ENCODE measurements at places on chromosomes 6 and 20. TPM values are rescaled to one million over a fixed set of nuclear protein-coding genes. Genes with fewer than 3 reads are reported as not detected.

Gene SIRPB1
- 0.36 TPM for polyA plus RNA-seq

Gene MOG
- polyA plus RNA-seq: not detected

Gene TDRD6
- polyA plus RNA-seq: not detected

Gene FLOT1
- polyA plus RNA-seq: 153 TPM

Gene PPT2
- polyA plus RNA-seq: 29.7 TPM

Gene SLC4A11
- 0.23 TPM for polyA plus RNA-seq

Gene FRS3
- 16.2 TPM for polyA plus RNA-seq

Gene WFDC5
- polyA plus RNA-seq: not detected

Gene MCHR2
- not detected for polyA plus RNA-seq

Gene BTN1A1
- polyA plus RNA-seq: not detected

Gene SLC52A3
- polyA plus RNA-seq: not detected

Gene C6orf132
- 0.51 TPM for polyA plus RNA-seq

Gene OTOR
- polyA plus RNA-seq: not detected

Gene NFYA
- polyA plus RNA-seq: 6.7 TPM

Gene GPLD1
- polyA plus RNA-seq: 4.5 TPM

Gene LY6G6C
- not detected for polyA plus RNA-seq

Gene CRISP2
- not detected for polyA plus RNA-seq

Gene SYNE1
- polyA plus RNA-seq: 54.3 TPM

Gene EYA4
- polyA plus RNA-seq: not detected
